ENCODE measurements at places on chromosomes 16 and 17.

GRCh38 chr17:81635973-81636504 lies 873 bp downstream of the NPLOC4 start:
- no peak for DNase-seq

DNA sequence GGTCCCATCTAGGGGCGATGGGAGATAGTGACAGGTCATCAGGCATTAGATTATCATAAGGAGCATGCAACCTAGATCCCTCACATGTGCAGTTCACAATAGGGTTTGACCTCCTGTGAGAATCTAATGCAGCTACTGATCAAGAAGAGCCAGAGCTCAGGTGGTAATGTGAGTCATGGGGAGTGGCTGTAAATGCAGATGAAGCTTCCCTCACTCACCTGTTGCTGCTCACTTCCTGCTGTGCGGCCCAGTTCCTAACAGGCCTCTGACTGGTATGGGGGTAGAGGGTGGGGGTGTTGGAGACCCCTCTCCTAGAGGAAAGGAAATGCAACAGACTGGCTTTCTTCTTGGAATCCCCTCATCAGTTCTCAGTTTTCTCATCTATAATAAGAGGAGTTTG lies 131.4 kb downstream of the CA10 start:
- no peak for DNase-seq

DNA sequence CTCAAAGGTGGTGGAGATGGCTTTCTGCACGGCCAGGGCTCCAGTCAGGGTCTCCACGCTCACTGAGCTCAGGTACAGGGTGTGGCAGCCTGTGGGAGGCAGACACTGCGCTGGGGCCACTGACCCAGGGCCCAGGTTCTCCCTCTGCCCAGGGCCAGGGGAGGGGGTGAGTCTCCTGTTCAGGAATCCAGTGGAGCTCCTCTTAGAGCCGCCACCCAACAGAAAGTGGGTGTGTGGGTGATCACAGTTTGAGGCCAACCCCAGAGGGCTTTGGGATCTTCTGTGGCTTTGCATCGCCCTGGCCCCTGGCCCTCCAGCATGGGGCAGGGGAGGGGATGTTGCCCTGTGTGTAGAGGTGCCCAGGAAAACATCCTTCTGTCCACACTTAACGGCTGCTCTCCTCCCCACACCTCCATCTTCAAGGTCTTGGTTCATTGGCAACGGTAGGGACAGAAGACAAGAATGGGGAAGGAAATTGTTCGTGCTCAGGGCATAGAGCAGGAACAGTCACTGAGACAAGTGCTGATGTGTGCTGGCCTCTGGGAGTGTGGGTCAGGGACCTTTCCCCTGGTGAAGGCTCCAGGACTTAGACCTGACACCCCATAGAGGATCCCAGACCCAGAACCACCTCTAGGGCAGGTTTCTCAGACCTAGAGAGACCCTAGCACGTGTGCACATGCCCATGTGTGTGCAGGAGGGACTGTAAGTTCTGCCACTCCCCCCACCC lies 21.5 kb downstream of the TNS4 start:
- no peak for DNase-seq

- no peak for DNase-seq
Measured at GRCh38 chr17:11404431-11405276, 163.6 kb downstream of the SHISA6 start.

GRCh38 chr16:82088483-82088882 lies 53.4 kb downstream of the HSD17B2 start:
- DNase-seq, result no peak

GRCh38 chr16:23072769-23073549 lies 76.3 kb downstream of the USP31 start:
- no peak for DNase-seq

DNA sequence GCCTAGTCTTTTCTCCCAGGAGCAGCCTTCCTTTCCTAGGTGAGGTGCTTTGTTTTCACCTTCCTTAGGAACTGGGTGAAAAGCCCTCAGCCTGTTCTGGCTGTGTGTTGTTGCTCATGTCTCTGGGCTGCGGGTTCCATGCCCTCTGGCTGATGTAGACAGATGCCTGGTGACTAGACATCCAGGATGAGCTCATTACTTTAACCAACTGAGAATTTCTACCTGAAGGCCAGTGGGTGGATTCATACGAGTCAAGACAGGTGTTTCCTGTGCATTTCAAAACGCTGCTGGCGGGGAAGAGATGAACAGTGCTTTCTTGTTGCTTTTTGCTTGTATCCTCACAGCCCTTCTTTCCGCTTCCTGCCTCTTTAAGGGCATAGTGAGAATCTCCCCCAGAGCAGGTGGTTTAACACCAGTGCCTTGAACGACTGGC lies 22.3 kb downstream of the SAP30BP start:
- no peak for DNase-seq

GRCh38 chr16:73043828-73044467 lies 4.0 kb downstream of the ZFHX3 start:
- DNase-seq, result no peak

DNA sequence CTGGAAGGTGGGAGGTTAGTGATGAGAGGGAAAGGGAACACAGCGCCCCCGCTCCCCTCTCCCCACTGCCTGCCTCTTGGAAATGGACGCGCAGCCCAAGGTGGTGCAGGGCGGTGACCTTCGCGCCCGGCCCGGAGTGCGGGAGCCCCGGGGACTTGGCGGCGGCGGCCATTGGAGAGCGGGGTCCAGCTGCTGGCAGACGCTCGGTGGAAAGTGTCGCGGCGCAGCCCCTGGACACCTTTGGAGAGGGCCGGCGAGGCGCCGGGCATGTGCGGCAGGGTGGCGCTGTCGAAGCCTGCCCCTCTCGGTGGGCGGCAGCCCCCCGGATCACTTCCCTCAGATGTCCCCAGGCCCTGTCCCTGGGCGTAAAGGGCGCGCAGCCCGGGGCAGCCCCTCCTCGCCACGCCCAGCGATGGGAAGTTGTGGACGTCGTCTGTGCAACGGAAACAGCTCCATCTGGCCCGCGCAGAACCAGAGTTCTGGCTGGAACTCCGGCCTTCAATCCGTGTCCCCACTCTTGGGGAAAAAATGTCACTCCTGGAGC lies 16.7 kb downstream of the SALL1 start:
- no peak for DNase-seq

DNA sequence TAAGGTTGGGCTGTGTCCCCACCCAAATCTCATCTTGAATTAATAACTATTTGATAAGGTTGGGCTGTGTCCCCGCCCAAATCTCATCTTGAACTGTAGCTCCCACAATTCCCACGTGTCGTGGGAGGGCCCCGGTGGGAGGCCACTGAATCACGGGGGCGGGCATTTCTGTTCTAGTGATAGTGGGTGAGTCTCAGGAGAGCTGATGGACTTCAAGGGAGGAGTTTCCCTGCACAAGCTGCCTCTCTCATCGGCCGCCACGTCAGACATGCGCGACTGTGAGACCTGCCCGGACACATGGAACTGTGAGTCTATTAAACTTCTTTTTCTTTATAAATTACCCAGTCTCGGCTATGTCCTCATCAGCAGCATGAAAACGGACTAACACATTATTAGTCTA lies 44.9 kb upstream of the METRNL start:
- no peak for DNase-seq

DNA sequence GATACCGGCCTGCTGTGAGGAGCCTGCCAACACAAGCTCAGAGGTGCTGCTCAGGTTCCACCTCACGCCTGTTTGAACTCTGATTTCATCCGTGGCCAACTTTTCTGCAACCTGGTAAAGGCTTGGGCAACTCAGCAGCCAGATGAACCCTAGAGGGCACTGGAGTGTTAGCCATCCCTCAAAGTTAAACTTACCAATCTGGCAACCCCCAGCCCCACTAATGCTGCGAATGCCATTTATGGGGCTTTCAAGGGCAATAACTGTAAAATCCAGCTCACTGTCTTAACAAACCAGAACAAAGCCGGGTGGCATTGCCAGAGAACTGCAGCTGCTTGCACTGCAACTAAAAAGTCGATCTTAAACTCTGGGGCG lies 105.5 kb downstream of the AXIN2 start:
- DNase-seq, result no peak

DNA sequence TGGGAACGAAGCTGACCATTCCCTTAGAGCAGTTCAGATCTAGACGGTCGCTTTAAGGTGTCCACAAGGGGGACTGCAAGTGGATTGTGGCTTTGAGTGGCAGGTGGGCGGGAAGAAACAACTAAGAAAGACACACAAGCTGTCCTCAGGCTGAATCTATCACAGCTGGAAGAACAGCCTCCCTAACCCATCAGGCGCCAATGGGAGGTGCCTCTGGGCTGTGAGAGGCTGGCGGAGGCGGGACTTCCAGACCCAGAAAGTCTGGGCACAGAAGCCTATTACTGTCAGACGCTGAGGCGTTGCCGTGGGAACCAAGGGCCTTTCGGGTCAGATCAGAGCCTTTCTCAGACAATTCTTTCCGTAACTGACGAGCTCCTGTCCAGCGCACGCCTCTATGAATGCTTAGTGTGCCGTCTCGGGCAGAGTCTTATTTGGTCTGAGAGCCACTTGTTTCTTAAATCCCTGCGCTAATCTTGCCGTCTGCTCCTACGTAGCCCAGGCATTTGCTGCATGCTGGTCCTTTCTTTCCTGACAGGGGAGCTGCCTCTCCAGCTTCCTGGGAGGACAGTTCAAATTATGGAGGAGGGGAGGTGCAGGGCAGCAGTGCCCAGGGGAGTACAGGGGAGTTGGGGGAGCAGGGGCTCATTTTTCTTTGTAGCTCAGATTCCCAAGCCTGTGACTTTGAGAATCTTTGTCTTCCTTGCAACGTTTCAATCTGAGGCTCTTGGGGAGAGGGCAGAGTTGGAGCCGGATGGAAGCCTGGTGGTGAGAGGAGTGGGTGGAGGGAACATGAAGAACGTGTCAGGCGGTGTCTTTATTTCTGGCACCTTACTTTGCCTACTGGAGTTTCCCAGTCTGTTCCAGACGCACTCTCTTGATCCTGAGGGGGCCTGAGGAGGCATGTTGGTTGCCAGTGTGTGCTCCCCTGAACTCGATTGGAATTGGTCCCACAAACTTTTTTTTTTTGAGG lies 618.7 kb downstream of the KCNJ18 start:
- DNase-seq, result no peak

GRCh38 chr16:69273009-69273408 lies 38.1 kb upstream of the VPS4A start:
- no peak for DNase-seq

DNA sequence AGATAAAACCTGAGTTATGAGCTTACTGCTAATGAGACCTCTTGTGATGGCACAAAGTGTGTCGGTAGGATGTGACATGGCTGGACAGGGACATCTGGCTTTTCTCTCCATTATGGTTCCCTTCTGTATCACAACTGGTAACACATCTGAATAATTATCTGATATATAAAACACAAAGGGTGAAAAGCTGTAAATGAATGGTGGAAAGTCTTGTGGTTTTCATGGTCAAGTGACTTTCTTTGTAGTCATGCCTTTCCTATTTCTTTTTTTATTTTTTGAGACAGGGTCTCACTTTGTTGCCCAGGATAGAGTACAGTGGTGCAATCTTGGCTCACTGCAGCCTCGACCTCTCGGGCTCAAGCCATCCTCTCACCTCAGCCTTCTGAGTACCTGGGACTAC lies 35.3 kb upstream of the ZFHX3 start:
- peak; percentile 34 for DNase-seq

DNA sequence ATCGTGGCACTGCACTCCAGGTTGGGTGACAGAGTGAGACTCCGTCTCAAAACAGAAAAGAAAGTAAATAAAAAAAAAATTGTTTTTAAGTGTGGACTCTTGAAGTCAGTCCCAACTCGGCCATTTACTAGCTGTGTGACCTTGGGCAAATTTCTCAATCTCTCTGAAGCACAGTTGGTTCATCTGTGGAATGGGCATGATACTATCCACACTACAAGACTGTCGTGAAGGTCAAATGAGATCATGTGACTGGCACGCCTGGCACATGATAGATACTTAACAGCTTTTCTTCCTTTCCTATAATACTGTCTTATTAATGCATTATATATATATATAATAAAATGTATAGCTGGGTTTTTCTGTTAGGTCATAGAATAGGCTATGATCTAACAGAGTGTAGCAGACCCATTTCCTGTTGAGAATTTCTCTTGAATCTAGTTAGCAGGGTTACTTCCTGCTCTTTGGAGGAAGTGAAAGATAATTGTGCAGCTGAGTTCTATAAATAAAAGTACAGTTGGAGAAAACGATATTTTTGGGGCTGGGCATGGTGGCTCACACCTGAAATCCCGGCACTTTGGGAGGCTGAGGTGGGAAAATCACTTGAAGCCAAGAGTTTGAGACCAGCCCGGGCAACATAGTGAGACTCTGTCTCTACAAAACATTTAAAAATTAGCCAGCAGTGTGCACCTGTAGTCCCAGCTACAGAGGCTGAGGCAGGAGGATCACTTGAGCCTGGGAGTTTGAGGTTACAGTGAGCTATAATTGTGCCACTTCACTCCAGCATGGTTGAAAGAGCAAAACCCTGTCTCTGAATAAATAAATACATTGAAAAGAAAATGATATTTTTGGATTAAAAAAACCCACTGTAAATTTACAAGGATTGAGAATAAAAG lies 7.3 kb downstream of the MILR1 start:
- DNase-seq, result no peak

GRCh38 chr17:57913575-57914272 lies 41.5 kb downstream of the CUEDC1 start:
- DNase-seq, result no peak

- no peak for DNase-seq
Measured at GRCh38 chr17:76866774-76867577, 1.2 kb upstream of the MGAT5B start.

GRCh38 chr17:79008666-79009387 lies 737 bp downstream of the CANT1 start:
- DNase-seq, result no peak

GRCh38 chr17:78252701-78253635 lies 21.5 kb downstream of the TMEM235 start:
- no peak for DNase-seq

- DNase-seq, result no peak
Measured at GRCh38 chr16:31143011-31143693, 6.7 kb downstream of the PRSS36 start.

- no peak for DNase-seq
Measured at GRCh38 chr17:45954914-45955313, 44.1 kb upstream of the STH start.

- DNase-seq, result no peak
Measured at GRCh38 chr17:39899215-39899614, 19.2 kb downstream of the GSDMB start.

GRCh38 chr16:1174477-1175357 lies 21.8 kb downstream of the CACNA1H start:
- no peak for DNase-seq

GRCh38 chr16:78791011-78791410 lies 691.6 kb downstream of the WWOX start:
- DNase-seq, result no peak

Measured in NCI-H187 treated with DMSO at 0.1 percent for 48 hours (cell line).